ENCODE measurements at places on chromosomes 12 and 14.

DNA sequence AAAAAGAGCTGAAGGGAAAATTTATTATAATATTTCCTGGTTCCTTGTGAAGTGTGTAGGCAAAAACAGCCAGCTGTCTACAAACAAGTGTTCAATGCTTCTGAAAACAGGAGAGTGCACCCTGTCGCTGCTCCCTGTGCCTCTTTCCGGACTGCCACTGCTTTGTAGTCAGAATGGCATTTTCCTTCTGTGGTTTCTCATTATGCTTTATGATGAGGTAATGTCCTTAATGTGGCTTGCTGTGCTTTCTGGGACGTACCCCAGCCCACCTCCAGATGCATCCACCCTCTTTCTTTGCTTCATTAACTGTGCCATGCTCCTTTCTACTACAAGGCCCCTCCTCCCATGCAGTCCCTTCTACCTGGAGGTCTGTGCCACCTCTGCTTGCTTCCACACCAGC lies 148.1 kb downstream of the SYT1 start:
- no peak for DNase-seq

DNA sequence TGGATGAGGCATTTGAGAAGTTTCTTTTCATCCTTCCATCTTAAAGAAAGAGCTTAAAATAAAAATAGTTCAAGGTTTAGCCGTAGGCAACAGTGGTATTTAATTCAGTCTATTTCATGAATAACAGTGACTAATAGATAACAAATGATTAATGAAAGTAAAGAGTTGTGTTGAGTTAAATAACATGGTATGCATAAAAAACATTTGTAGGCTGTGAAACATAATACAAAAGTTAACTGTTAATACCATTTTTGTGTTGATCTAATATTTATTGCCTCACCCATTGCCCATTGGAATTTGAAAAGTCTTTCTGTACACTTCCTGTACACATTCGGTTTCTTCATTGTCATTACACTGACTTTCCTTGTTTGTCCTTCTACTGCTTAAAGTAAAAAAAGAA lies 108.6 kb upstream of the PDE3A start:
- DNase-seq: no peak

DNA sequence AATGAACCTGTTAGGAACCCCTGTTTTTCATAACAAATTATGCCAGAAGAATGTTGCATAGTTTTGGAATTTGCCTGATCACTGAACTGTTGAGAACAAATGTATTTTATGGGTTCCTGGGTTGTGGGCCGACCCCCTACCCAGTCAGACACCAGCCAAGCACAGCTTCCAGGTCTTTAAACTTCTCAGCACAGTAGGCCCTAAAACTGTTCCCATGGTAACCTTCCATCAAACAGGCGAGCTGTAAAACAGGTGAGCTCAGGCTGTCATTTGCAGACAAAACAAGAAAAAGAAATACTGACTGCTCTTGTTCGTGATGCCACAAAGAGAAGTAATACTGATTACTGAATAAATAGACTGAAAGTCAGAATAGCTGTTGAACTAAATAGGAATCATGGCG lies 147.0 kb downstream of the PTPRO start:
- no peak for DNase-seq

DNA sequence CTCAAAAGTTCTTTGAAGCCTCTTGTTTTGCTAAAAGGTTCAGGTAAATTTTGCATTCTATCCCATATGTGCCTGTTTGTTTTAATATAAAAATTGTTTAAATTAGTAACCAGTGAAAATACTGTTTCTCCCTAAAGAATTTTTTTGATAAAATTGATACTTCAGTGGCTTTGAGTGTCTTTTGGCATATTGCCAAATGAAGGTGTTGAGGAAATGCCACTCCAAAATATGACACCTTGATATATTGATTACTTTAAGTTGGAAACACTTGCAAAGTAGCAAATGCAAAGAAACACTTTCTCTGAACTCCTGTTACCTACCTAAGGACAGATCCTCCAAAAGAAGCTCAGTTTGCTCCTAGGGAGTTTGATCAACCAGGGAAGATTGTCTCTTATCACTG lies 8.4 kb downstream of the STYX start:
- DNase-seq: no peak

GRCh38 chr12:93048656-93049055 lies 119.6 kb upstream of the EEA1 start:
- DNase-seq: no peak

DNA sequence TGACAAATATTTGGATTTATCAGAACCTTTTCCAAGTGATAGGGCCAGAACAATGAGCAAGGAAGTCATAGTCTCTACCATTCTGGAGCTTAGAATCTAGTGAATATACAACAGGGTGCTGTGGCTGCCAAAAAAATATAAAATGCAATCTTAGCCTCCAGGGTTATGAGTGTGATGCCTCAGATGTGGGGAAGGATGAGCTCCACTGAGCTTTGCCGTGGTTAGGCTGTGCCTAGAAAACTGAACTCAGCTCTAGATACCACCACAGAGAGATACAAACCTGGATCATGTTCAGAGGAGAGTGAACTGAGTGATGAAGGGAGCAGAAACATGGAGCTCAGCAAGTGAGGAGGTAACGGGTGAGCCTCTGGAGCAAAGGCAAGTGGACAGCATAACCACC lies 138.1 kb upstream of the HIF1A start:
- DNase-seq: no peak

- no peak for DNase-seq
Measured at GRCh38 chr12:53222806-53223261, 9.2 kb downstream of the RARG start.

GRCh38 chr12:50642035-50642451 lies 121.9 kb upstream of the ATF1 start:
- no peak for DNase-seq

- no peak for DNase-seq
Measured at GRCh38 chr12:29317556-29318363, 63.2 kb downstream of the ERGIC2 start.

DNA sequence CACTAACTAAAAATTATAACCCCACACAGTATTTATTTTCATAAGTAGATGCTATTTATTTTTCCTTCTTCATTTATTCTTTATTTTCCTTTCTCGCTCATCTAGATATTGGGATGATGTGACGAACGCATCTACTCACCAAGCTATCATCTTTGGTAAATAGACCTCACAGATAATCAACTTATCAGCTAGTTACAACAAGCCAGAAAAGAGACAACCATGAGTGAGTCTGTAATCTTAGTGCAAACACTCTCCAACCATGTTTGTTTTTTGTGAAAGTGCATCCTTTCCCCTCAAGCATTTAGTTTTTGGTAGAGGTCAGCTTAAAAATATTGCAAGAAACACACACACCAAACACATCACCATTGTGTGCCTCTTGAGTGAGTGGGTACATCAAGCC lies 84.9 kb downstream of the SLC25A21 start:
- DNase-seq: no peak

- DNase-seq: no peak
Measured at GRCh38 chr12:117686911-117687377, 281.8 kb downstream of the KSR2 start.

- no peak for DNase-seq
Measured at GRCh38 chr14:98953551-98954348, 318.2 kb downstream of the BCL11B start.

GRCh38 chr14:102196902-102197230 lies 57.2 kb downstream of the WDR20 start:
- DNase-seq: no peak

GRCh38 chr14:73234029-73234428 lies 3.3 kb upstream of the PAPLN start:
- no peak for DNase-seq

- DNase-seq: no peak
Measured at GRCh38 chr12:132665149-132665491, 22.0 kb downstream of the POLE start.

GRCh38 chr12:12449533-12450025 lies 92.7 kb downstream of the BORCS5 start:
- DNase-seq: no peak

DNA sequence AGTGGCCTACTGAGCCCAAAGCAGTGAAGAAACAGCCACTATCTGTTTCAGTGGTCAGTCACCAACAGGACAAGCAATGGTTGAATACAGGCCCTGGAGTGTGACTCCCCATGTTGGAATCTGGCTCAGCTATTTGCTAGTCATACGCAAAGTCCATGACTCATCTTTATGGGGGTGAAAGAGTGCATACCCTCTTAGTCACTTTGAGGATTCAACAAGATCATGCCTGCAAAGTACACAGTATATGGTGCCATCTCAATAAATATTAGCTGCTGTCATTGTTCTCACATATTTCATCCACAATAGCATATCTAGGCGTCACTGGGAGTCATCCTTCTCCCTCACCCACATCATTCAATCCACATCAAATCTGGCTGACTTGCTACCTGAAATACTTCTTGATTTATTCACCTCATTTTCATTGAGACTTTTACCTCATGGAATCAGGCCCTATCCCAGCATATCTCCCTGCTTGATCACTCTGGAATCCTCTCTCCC lies 26.4 kb upstream of the STAB2 start:
- no peak for DNase-seq

DNA sequence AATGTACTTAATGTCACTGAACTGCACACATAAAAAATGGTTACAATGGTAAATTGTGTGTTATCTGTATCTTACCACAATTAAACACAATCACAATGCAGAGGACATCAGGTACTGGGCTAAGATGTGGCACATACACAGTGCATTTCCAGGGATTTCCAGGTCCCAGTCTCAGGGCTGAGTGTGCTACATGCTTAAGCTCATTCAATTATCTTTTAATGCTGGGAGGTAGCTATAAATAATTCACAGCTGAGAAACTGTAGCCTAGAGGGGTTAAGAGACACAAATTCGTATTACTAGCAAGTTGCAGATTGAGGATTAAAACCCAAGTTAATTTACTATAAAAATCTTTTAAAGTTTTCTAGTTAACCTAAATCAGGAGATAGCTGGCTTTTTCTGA lies 67.1 kb downstream of the CRACR2A start:
- DNase-seq: no peak

DNA sequence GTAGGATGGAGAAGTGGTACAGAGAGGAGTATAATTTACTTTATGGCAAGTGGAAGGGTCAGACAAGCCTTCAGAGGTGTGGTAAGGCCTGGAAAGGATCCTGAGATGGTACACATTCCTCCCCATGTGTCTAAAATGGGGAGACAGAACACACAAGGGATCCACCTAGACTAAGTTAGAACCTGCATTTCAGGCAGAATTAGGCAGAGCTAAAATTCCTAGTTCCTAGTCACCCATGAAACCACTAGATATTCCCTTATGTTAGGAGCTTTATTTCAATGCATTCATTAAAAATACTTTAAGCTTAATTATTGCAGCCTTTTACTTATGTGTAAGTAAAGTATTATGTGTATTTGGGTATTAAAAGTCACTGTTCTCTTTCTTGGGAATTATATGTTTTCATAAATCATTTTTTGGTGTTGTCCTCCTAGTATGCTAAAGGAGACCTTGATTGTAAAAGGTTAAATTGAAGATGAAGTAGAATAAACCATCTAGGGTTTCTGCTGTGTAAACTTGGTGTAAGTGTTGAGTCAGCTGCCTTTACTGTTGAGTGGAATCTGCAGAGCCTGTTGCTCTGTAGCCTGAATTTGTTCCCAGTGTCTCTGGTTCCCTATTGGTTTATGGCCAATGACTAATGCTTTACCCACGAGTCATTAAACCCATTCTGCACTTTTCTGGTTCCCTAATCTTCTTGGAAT lies 423.2 kb downstream of the ATP23 start:
- no peak for DNase-seq

DNA sequence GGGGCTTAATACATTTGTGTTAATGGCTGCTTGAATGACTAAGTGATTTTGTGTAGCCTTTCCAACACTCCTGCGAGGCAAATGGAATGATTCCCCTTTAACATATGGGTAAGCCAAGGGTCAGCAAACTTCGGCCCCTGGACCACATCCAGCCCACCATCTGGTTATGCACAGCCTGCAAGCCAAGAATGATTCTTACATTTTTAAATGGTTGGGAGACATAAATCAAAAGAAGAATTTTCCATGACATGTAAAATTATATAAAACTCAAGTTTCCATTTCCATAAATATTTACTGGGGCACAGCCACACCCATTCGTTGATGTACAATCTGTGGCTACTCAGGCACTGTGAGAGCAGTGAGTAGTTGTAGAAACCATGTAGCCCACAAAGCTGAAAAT lies 9.0 kb downstream of the SLC8B1 start:
- no peak for DNase-seq

- DNase-seq: no peak
Measured at GRCh38 chr12:103392722-103393121, 103.0 kb downstream of the C12orf42 start.

DNA sequence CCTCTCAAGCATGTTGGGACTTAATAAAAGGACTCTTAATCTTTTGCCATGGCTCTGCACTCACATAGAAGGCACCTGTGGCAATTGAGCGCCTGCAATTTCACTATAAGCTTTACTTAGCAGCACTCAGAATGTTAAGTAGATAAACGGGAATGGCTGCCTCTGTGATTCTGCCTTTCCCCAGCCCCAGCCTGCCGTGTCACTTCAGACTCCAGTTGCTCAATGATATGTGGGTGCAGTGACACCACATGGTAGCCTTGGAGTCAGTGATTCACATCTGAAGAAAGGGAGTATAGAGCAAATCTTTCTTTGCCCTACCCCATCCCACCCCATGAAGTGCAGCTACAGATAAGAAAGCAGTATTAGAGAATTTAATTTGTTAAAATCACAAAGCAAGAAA lies 96.1 kb downstream of the ZFC3H1 start:
- DNase-seq: no peak
